NCI-H1092 (cell line): ENCODE measurements at places on chromosomes 5 and 9.

DNA sequence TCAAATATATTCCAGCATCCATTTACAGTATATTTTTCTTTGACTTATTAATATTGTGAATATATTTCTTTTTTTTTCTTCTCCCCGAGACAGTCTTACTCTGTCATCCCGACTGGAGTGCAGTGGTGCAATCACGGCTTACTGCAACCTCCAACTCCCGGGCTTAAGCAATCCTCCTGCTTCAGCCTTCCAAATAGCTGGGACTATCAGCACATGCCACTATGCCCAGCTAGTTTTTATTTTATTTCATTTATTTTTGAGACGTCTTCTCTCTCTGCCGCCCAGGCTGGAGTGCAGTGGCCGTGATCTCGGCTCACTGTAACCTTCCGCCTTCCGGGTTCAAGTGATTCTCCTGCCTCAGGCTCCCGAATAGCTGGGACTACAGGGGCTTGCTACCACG is 7.4 kb upstream of the GLIPR2 start:
- DNase-seq: no peak

GRCh38 chr9:2086971-2087370 is 71.8 kb downstream of the SMARCA2 start:
- no peak for DNase-seq

- no peak for DNase-seq
Measured at GRCh38 chr5:62326302-62326701, 20.3 kb downstream of the KIF2A start.

- DNase-seq: no peak
Measured at GRCh38 chr5:42074353-42074752, 149.3 kb downstream of the FBXO4 start.

DNA sequence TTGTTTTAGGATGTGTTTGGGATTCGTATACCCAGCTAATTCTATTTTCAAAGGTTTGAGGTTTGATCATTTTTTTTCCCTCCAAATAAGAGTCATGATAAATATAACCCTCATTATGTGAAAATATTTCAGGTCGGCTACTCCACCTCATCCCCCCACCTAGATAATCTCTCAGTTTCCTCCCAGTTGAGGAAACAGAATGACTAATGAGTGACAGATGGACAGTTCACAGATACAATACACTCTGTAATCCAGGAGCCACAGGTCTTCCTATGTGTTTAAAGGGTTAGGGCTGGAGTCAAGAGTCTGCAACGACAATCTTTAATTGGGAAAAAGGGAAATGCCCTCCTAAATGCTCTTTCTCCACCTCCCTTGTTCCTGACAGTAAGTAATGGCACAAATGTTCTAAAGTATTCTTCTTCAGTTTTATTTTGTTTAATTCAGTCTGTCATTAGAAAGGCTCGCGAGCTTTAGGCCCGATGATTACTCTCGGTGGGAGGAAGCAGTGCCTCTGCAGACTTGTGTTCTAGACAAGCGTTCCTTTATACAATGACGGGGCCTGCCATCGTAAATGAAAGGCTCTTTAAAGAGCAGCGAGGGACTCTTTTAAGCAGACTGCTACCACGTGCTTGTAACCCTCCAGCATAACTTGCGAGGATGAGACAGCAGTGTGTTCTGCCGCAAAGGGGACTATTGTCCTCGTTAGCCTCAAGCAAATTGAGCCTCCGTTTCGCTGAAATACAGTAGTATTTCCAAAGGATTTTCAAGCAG is 69.0 kb downstream of the MEF2C start:
- no peak for DNase-seq

DNA sequence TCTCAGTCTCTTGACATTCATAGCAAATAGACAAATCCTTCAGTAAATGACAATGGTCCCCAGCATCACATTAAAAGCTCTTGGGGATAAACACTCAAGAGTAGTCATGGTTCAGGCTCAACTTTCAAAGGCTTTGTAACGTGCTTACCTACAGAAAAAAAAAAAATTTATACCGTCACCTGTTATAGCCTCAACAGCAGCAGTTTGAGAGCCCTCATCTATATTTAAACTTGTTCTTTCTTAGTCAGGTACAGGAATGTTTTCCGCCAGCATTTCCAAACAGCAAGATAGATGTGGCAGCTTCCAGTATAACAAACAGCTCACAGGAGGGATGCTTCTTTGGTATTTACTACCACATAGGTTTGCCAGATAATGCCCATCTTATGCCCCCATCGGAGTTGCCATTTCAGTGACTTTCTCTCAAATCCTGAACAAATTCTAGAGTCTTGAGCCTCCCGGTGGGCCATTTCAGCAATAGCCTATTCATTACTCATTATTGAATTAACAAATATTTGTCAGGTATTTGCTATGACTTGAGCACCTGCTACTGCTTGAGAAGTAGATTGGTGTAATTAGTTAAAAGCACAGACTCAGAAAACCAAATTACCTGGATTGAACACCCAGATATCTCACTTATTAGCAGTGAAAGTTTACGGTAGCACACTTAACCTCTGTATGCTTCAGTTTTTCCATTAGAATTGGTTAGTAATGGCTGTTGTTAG is 470.0 kb downstream of the EBF1 start:
- no peak for DNase-seq

GRCh38 chr5:102826629-102827028 is 71.5 kb downstream of the PAM start:
- DNase-seq: no peak

DNA sequence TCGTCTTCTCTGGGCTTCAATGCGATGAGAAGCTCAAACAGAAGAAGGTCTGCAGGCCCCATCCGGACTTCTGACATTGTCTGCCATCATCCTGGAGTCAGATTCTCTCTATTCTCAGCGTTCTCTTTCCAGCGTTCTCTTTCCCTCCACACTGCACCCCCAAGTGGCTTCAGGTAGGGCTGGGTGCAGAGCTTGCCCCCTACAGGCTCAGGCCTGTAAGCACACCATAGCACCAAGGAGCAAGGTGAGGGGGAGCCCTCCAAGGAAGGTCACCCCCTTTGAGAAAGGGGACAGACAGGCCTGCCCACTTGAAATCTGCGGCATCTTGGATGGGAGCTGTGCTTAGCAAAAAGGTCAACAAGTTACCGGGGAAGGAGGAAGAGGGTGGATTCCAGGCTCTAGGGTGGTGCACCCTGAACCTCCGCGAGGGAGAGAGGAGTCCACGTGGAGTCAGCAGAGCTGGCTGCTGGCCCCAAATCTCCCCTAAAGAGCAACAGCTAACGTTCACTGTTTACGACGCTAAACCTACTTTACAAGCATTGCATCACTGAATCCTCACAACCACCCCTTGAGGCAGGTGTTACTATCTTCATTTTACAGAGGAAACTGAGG is 27.5 kb downstream of the GPX3 start:
- DNase-seq: no peak

GRCh38 chr9:3329361-3329760 is 196.4 kb downstream of the RFX3 start:
- no peak for DNase-seq

GRCh38 chr9:101063192-101063591 is 34.7 kb downstream of the PLPPR1 start:
- DNase-seq: no peak

DNA sequence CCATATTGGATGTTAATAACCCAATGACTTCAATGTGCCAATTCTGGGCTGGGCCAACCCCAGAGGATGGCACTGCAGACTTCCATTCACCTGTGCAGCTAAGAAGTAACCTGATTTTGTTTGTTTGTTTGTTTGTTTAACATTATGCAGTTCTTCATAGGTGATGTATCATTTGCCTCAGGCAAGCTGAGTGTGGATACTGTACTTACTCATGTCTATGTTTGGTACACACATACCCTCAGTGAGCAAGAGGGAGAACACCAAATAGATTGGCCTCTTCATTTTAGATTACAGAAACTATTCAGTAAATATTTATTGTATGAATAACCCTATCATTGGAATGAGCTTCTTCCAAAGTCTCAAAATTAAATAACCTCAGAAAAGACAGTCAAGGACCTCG is 180.2 kb upstream of the SMC2 start:
- no peak for DNase-seq

GRCh38 chr9:12863618-12864017 is 88.8 kb downstream of the LURAP1L start:
- no peak for DNase-seq
